ENCODE measurements at places on chromosomes 3 and 15. TPM values are rescaled to one million over a fixed set of nuclear protein-coding genes. Genes with fewer than 3 reads are reported as not detected.

GRCh38 chr3:122576174-122576940 is 1.1 kb upstream of the PARP15 start:
- DNase-seq: no peak

DNA sequence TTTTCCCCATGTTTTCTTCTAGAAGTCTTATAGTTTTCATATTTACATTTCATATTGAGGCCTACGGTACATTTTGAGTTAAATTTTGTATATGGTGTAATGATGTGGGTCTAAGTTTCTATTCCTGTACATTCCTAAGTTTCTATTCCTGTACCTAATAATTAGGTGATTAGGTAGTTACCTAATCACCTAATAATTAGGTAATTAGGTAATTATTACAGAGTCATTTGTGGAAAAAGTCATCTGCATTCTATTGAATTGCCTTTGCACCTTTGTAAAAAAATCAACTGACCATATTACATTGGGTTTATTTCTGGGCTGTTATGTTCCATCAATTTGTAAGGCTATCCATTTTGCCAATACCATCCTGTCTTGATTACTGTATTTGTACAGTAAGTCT is 37.1 kb downstream of the MAP4 start:
- no peak for DNase-seq

DNA sequence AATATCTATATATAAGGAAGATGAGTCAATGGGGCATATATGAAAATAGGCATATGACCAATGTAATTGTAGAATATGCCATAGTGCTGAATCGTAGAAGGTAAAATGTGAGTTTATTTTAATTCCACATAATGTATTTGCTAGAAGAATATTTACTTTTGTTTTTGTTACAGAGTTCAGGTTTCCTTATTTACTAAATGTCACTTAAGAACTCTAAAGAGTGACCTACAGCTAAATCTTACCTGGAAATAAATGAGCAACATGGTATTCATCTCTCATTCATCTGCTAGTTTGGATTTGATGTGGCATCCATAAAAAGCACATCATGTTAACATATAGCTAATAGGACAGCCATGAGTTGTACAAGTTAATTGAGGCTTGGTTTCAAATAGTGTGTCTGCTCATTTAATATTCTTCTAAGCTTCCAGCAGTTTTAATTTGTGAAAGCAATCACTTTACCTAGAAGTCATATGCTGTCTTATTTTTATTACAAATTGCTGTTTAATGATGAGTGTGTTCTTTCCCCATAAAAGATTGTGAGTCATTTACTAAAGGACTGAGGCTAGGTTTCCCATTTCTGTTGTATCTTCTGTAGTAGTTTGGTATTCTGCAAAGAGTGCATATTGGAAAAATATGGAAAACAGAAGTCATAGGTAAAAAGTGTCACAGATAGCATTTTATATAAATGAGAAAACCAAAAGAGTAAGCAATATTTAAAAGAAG is 222.1 kb upstream of the POU1F1 start:
- DNase-seq: no peak

DNA sequence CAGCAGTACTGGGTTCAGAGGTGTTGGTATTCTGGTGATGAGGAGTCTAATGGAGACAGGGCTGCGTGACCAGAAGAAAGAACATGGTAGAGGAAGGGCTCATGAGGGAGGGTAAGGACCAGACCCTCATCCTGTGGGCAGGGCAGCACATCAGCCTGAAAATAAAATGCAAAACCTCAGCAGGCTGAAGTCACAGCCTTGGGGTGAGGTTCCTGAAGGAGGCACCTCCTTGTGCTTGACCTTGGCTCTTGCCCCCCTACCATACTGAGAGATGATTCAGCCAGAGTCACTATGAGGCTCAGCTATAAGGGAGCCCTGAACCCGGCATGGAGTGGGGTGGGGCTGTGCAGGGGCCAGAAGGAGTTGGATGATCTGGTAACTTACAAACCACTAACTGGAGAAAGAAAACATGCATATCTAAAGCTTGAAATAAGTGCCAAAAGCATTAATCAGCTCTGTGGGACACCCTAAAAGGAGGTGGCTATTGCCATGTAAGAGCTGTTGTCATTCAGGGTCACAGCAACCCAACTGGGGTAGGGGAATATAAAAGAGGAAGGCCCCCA is 60.2 kb downstream of the CORO2B start:
- no peak for DNase-seq

GRCh38 chr3:23017801-23018200 is 185.3 kb upstream of the UBE2E2 start:
- DNase-seq: no peak

DNA sequence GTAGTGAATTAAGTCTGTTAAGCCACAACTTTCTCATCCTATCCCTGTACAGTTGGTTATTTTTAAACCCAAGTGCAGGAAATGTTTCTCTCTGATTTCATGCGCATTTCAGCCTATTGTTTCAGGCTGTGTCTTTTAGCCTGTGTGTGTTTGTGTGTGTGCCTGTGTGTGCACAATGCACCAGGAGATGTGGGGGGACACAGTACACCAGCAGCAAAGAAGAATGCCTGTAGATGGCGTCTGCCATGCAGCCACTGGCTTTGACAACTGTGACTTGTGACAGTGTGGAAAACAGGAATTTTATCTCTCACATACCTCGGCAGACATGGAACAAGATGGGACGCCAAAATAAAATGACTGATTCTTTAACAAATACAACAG is 43.6 kb upstream of the PLXNA1 start:
- DNase-seq: no peak

- DNase-seq: no peak
Measured at GRCh38 chr15:60949039-60949977, 279.8 kb downstream of the RORA start.

GRCh38 chr3:149366941-149367840 is 10.3 kb downstream of the TM4SF1 start:
- no peak for DNase-seq

GRCh38 chr15:70062321-70062956 is 35.3 kb downstream of the TLE3 start:
- DNase-seq: no peak

GRCh38 chr3:128800241-128801187 is 74.5 kb downstream of the RAB7A start:
- no peak for DNase-seq

- DNase-seq: no peak
Measured at GRCh38 chr3:62592408-62592807, 219.1 kb upstream of the FEZF2 start.

GRCh38 chr3:171841620-171842000 is 1.5 kb upstream of the TMEM212 start:
- DNase-seq: no peak

- DNase-seq: no peak
Measured at GRCh38 chr3:117181222-117181621, 471.6 kb downstream of the TUSC7 start.

DNA sequence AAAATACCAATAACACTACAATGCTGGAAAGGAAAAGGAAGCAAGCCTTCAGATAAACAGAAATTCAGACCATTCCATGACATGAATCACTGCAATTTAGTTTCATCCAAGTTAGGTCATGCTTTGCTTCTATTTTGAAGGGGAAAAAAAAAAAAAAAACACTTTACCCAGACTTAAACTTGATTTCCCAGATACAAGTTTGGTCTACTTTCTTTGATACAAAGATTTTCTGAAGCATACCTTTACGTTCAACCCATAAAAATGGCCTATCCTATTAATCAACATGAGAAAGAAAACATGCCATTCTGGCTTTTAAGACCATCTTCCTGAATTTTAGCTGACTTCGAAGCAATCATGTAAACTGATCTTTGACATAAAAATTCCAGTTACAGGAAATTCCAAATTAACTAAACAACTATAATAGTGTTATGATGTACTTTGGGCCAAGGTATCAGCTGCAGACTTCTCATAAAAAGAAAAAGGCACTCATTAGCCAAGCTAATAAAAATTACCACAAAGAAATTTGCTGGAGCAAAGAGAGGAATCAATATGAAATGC is 12.6 kb downstream of the OSBPL10 start:
- DNase-seq: peak; percentile 43

DNA sequence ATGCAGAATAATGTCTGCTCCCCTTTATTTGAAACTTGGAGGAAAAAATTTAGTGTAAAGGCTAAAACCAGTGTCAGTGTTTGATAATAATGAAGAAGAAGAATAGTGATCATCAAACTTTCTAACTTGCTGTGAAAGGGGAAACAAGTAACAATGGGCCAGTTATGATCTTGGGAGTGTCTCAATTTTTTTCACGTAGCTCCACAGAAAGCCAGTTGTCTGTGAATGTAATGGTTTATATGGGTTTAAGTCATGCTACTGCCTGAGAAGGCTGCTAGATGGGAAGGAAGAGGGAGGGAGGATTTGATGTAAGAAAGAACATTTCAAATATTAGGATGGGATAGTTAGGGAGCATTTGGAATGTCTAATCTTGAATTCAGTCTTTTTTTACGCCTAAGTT is 21.1 kb upstream of the SSR3 start:
- DNase-seq: no peak

- DNase-seq: no peak
Measured at GRCh38 chr3:50550079-50550736, 17.3 kb downstream of the C3orf18 start.

GRCh38 chr3:187944390-187945179 is 199.3 kb upstream of the BCL6 start:
- DNase-seq: no peak

DNA sequence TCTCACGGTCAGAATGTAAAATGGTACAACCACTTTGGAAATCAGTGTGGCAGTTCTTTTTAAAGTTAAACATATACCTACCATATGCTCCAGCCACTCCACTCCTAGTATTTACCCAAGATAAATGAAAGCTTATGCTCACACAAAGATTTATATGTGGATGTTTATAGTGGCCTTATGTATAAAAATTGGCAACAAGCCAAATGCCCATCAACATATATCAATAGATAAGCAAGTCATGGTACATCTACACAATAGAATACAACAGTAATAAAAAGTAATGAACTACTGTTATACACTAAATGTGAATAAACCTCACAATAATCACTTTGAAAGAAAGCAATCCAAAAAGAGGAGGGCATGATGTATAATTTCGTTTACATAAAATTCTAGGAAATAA is 153.5 kb upstream of the LMCD1 start:
- DNase-seq: no peak

- no peak for DNase-seq
Measured at GRCh38 chr3:48475188-48475587, 28.7 kb downstream of the ATRIP start.

DNA sequence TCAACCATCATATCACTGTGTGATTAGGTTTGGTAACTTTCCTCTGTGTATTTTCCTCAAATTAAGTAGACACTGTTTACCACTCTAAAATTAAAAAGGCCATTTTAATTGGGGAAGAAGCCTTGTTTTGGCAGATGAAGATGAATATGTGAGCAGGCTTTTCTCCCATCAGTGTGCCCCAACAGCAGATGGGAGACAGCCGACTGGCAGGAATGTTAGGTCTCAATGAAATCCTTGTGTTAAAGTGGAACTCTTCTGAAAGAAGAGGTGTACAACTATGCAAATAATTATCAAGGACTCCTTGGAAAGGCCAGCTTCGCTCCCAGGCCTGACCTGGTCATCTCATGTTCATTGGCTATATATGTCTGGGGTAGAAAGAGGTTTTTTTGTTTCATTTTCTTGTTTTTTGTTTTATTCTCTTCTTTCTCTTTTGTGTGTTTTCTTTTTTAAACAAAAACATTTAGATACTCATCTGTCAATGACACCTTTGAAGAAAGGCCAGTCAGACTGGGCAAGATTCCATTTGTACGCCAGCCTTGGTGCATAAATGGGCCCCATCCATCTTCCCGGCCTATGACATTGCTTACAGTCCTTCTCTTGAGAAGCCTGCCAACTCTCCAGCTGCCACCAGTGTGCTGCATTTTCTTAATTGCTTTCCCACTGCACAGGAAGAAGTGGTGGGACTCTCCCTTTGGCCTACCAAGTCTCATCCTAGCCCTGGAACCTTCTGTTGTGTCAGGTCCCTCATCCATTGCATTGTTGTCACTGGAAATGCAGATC is 25.8 kb downstream of the LRTM1 start:
- DNase-seq: no peak

DNA sequence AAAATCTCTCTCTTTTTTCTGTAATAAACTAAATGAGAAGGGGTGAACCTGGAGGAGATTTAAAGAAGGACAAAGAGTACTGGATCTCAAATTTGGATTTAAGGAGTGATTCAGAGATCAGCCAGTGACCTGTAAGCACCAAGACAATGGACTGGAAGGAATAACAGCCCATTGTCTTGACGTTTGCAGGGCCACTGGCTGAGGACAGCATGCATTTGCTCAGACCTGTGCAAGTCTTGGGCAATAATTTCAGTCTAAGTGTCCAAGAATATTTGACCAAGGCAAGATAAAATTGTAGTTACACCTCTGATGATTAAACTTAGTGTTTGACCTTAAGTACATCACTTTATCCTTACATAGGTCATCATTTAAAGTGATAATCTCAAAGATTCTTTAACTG is 55.8 kb upstream of the OSTN start:
- peak; percentile 13 for DNase-seq

Gene RAP2B
- total RNA-seq: 54.0 TPM

Gene CPNE9
- total RNA-seq: not detected

Gene LRTM1
- total RNA-seq: not detected

Gene SLC12A1
- total RNA-seq: not detected

Gene GCSAM
- not detected for total RNA-seq

Gene KIF15
- 19.8 TPM for total RNA-seq

Gene TRPM7
- 31.8 TPM for total RNA-seq

Gene LPP
- 31.5 TPM for total RNA-seq
